Activated naive CD4-positive, alpha-beta T cell treated with anti-CD3 and anti-CD28 coated beads, Interleukin-2, amount 10 ng/mL, durations not matched to agents 7 days and 5 days (primary cell): ENCODE measurements at places on chromosomes 1 and 21.

- peak; percentile 31 for DNase-seq
Observed at GRCh38 chr1:115063228-115063901, 25.9 kb downstream of the TSPAN2 start.

DNA sequence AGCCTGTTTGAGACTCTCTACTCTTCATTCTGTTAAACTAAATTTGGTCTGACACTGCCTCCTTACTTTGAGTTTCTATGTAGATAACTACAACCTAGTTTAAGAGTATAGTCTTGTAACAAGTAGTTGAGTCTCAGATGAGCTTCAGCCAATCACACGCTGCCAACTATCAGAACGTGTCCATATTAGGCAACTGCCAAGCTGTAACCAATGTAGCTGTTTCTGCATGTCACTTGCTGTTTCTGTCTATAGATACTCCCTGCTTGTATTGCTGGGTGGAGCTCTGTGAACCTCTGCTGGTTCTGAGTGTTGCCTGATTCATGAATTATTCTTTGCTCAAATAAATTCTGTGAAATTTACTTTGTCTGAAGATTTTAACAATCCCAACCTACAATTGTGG is 452.6 kb upstream of the NR5A2 start:
- DNase-seq = no peak

- DNase-seq = no peak
Observed at GRCh38 chr1:54465351-54465811, 59.2 kb upstream of the SSBP3 start.

DNA sequence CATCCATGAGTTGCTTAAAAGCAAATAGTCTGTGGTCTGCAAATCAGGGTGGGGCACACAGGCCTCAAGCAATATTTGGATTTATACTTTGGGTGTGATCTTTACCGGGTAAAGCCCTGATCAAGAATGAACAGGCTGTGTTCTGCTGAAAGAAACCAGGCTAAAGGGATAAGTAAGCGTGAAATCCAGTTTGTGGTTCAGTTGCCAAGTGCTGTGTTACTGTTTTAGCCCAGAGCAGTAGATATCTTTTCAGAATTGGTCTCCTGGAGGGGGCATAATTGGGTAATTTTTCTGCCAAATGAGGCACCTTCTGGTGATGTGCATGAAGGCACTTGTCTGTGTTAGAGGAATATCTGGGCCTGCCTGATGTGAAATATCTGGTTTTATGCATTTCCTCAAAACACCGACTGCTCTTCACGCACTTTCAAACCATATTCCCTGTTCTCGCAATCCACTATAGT is 21.4 kb downstream of the AIM2 start:
- no peak for DNase-seq

DNA sequence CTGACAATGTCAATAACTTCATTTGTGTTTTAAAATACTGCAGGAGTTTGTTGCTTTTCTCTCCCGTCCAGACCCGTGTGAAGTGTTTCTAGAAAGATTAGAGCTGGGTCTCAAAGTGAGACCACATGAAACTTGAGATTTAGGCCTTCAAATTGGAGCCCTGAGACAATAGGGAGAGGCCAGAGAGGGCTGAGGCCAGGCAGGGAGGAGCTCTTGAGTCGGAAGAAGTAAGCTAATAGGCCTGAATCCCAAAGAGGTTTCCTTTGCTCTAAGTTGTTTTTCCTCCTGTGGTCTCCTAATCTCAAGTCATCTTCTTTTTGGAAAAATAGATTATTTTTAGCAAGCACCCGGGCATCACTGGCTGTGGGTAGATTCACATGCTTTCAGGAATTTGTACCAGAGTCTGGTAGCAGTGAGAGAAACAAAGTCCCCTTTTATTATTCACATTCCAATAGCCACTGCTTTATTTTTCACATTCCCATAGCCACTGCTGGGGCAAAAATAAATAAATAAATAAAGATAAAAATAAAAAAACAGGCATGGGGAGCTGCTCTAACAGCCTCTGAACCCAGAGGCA is 25.6 kb downstream of the CD244 start:
- no peak for DNase-seq

DNA sequence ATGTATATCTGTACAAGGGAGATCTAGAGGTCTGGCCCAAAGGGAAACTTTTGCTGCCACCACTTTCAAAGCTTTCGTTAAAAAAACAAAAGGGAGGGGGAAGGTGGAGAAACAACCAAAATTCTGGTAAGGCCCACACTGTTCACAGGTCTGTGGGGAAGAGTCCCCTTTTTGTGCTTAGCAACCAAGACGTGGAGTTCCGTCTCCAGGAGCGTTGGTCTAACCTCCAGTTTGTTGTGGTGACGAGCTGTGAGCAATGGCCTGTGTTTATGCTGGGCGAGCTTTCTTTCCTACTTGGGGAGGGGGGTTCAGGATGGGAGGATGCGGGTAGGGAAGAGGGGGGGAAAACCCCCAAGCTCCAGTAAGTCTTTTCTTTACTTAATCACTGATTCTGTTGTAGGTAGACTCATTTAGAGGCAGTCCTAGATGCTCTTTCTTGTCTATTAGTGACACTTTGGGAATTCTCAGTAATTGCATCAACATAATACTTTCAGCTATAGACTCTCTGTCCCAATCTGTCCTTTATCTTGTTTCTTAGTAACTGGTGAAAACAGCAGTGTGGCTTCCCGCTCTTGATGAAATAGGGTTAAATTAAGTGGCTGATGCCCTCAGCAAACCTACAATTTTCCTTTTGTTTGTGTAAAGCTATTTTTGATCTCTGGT is 1.5 kb downstream of the HIPK1 start:
- DNase-seq = peak; percentile 75

DNA sequence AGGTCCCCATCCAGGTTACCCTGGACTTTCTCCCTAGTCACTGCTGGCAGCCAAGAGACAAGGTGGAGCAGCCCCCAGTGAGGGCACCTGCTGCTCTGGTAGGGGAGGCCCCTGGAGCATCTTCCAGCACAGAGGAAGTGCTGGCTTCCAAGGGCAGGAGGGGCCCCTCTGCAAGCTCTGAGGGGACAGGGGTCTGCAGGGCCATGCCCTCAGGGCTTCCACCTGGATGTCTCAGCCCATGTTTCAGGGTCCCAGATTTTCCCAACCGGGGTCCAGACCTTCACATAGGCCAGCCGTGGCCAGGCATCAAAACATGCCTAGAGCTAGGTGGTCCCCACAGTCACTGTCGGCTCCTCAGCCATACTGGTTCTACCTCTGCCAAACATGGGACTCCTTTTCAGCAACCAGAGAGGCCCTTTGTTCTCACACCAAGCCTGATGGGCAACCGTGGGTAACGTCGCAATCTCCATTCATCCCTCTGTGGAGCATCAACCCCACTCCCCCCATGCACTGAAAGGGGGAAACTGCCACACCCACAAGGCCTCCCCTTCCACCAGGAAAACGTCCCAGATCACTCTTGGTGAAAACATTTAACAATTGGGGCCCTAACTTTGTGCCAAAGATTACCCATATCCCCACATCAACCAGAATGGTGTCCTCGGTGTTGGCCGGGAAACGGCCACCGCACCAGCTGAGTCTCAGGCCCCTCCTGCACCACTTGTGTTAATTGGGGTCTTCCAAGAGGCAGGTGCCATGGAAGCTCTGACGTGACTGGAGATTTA is 1.9 kb upstream of the COL6A2 start:
- DNase-seq = peak; percentile 18

DNA sequence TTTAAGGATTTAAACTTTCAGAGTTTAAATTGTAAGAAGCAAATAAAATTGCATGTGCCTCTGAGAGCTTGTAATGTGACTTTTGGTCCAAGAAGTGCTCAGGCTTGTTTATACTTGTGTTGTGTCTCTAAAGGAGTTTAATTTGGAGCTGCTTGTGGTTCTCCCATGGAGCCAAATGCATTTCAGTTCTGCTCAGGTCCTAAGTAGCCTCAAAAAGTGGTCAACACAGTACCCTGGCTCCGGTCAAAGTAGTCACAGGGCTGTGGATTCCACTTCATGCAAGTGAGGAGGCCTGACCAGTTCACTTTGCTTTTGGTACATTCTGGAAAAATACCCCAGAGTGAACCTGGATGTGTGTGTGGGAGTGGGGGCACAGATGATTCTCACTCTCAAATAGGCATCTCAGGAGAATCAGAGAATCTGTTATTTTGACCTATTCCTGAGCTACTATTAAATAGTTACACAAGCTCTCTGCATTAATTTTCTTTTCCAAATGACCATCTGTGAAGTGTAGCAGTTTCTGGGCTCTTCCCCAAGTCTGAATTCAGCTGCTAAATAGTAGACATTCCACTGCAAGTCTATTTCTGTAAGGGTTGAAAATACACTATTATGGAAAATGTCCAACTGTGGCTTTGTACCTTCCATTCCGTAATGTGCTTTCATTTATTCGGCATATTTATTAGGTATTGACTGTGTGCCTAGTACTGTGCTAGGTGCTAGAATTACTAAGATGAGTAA is 31.7 kb upstream of the AGO1 start:
- DNase-seq = no peak

DNA sequence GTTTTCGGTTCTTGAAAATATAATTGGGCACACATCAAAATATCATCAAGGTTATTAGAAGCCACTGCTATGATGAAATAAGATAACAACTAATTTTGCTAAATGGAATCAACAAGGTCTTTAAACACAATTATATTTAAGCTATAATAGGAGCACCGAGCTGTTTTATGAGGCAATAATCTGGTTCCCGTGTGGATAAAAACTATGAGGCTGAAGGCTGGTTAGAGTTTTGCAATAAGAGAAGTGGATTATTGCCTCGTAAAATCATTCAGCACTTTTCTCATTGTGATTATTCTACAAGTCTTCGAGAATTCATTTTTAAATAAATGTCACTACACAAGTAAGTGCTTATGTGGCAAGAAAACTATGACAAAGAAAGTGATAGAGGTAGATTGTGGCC is 975.7 kb upstream of the ADGRL2 start:
- DNase-seq = no peak

GRCh38 chr1:1510912-1511532 is 940 bp upstream of the ATAD3A start:
- DNase-seq = peak; percentile 30

DNA sequence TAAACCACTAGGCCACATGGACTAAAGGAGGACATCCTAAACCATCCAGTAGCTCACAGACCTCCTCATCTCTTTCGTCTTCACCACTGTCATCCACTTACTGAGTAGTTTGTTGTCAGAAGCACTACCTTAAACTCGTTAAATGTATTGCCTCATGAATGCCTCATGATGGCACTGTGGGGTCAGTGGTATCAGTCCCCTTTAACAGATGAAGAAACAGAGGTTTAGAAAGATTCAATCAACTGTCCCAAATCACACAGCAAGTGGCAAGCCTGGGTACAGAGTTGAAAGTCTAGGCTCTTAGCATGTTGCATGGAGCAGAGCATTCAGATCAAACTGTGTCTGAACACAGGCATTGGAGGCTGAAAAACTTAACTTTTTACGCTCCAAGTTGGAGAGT is 183.6 kb upstream of the KIAA0040 start:
- DNase-seq = no peak

DNA sequence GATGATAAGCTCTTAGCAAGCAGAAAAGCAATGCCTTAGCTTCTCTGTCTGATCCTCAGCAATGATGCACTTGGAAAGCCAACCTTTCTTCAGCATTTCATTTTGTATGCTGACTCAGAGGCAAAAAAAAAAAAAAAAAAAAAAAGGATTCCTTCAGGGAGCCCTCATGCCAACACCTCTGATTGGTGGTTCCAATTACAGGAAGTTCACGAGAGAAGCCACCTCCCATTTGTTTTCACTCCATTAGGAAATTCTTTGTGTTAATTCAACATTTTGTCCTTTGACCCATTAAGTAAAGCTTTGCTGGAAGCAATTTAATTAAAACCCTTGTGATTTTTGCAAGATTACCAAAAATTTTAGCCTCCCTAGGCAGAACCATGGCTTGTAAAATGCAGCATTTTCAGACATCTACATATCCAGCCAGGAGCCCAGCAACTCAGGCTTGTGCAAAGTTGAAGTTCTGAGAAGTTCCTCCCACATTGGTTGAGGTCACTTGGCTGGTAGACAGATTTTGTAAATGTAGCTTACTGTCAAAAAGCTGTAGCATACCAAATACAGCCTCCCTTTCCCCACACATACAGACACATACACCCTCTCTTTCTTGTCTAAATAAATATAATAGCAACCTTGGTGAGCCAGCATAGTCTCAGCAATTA is 27.1 kb upstream of the VTCN1 start:
- no peak for DNase-seq

DNA sequence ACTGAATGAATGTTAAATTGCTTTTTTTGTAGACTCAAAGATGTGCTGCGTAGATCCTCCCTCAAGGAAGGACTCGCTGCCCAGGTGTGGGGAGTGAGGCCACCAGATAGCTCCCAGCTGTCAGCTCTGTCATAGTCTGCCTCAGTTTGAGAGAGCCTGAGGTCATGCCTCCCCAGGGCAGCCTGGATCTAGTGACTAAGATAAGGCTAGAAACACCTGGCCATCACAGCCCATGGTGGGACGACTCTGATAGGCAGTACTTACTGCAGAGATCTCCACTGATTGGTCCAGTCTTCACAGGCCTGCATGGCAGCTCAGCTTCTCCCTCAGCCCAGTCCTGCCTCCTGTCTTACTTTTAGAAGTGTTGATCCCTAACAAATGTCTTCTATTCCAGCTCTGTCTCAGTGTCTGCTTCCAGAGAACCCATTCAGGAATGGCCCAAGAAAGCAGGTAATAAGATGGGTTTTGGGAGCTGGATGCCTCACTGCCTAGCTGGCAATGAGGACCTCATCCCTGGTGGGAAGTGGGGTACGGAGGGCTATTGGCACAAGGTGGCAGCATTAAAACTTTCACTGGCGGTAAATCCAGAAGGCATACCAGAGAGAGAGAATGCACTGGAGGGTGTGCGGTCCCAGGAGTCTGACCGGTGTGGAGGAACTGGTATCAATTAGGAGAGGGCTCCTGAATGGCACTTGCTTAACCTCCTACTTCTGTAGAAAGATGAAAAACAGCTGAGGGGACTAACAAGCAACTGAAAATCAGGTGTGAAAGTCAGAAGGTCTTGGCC is 55.3 kb upstream of the GPR37L1 start:
- DNase-seq = no peak

DNA sequence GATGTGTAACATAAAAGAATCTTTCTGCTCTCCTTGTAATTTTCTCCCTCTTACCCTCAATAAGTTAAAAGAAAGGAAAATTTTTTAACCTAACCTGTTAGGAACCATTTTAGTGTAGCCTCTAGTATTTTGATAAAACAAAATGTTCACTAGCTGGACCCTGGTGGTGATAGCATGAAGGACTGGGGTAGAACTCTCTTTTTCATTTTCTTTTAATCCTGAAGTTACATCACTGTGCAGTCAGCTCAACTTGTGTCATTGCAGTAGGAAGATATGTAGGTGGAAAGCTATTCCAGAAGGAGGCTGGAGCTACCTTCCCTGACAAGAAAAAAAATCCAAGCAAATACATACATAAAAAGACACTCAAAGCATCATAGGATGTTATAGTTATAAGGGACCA is 39.3 kb downstream of the NFIA start:
- no peak for DNase-seq

DNA sequence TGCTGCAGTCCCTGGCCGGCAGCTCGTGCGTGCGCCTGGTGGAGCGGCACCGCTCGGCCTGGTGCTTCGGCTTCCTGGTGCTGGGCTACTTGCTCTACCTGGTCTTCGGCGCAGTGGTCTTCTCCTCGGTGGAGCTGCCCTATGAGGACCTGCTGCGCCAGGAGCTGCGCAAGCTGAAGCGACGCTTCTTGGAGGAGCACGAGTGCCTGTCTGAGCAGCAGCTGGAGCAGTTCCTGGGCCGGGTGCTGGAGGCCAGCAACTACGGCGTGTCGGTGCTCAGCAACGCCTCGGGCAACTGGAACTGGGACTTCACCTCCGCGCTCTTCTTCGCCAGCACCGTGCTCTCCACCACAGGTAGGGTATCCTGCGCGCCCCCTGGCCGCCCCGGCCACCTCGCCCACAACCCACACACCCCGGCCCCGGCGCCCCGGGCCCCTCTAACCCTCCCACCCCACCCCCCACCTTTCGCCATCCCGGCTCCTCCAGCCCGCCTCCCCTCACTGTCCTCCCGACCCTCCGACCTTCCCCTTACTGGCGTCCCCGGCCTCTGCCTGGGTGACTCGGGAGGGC is 352 bp downstream of the KCNK1 start:
- no peak for DNase-seq
